Motor neuron (in vitro differentiated cells): ENCODE measurements at places on chromosomes 7 and 10. TPM values are rescaled to one million over a fixed set of nuclear protein-coding genes. Genes with fewer than 3 reads are reported as not detected.

- no peak for ATAC-seq
Measured at GRCh38 chr7:47400001-47400400, 181.9 kb downstream of the TNS3 start.

DNA sequence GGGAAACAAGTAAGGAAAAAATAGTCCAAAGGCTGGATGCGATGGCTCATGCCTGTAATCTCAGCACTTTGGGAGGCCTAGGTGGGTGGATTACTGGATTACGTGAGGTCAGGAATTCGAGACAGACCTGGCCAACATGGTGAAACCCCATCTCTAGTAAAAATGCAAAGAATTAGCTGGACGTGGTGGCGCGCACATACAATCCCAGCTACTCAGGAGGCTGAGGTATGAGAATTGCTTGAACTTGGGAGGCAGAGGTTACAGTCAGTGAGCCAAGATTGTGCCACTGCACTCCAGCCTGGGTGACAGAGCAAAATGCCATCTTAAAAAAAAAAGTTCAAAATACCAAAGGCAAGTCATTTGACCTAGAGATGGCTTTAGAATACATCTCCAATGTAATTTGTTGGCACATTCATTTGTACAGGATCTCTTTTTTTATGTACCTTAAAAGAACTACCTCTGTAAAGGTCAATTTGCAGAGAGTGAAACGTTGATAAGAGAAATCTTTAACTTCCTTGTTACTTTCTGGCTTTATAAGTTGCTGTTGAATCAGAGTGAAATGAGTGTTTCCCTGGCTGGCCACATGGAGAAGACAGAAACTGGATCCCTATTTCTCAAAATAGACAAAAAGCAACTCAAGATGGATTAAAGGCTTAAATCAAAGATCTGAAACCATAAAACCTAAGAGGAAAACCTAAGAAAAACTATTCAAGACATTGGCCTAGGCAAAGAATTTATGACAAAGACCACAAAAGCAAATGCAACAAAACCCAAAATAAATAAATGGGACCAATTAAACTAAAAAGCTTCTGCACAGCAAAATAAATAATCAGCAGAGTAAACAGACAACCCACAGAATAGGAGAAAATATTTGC is 260.7 kb downstream of the KLF6 start:
- ATAC-seq: no peak

DNA sequence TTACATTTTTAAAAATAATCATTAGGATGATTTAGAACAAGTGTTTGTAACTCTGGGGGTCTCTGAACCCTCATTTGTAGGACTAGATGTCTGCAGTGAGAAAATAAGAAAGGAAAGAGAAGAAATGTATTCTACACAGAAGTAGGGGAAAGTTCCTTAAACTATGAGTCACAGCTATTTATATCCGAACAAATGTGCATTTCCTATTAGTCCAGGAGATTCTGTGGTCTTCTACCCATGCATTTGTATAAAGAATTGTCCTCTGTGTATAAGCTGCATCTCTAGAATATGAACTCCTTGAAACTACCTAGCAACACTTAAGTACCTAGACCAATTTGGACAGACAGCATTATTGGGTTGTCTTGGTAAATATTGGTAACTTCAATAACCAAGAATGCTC is 15.9 kb upstream of the CD36 start:
- no peak for ATAC-seq

- no peak for ATAC-seq
Measured at GRCh38 chr7:150951521-150951920, 26.6 kb downstream of the KCNH2 start.

DNA sequence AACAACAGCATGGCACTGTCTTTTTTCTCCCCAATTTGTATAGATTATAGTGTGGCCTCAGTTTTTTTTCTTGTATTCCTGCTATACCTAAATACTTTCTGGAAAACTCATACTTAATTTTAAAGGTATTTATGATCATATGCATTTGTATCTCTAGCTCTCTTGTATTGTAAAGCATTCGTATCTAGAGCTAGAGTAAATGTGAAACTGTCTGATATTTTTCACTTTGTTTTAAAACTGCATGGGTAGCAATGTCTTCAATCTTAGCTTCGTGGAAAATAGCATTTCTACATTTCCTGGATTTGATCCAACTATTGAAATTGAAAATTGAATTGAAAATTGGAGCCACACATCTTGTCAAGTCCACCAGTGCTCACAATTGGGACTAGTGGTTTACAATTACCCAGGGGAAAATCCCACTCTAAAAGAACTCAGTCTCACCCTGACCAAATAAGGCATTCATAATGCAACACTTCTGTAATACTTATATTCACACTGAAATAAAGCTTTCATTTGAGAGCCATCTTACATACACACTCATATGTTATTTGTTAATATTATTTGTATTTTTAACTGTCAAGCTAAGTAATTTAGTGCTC is 51.3 kb upstream of the KLF6 start:
- ATAC-seq: no peak

- ATAC-seq: no peak
Measured at GRCh38 chr10:49005270-49005669, 65.6 kb upstream of the LRRC18 start.

DNA sequence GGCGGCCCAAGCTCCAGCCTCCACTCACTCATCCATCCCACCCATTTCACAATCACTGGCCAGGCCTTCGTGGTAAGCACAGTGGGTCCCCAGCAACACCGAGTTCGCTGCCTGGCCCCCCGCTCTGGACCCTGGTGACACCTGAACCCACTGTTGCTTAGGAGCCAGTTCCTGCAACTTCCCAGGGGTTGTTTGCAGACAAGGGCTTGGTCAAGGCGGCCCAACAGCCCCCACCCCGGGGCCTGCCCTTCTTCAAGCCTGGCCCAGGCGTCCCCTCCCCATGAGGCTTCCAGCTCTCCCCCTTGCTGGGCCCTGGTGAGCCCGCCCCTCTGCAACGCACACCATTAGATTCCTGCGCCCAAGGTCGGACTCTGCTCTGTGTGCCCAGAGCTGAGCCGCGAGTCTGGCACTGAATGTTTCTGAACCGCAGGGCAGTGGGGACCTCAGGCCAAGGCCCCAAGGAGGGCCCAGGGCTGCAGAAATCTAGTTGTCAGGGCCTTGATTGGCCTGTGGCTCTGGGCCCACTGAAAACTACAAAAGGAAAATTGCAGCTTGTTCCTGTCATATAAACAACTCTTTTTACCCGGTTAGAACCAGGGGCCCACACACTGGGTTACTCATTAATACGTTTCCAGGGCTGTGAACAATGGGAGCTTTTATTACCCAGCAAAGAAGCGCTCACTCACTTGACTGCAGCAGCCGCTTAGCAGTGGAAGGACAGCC is 2.1 kb upstream of the COX19 start:
- no peak for ATAC-seq

DNA sequence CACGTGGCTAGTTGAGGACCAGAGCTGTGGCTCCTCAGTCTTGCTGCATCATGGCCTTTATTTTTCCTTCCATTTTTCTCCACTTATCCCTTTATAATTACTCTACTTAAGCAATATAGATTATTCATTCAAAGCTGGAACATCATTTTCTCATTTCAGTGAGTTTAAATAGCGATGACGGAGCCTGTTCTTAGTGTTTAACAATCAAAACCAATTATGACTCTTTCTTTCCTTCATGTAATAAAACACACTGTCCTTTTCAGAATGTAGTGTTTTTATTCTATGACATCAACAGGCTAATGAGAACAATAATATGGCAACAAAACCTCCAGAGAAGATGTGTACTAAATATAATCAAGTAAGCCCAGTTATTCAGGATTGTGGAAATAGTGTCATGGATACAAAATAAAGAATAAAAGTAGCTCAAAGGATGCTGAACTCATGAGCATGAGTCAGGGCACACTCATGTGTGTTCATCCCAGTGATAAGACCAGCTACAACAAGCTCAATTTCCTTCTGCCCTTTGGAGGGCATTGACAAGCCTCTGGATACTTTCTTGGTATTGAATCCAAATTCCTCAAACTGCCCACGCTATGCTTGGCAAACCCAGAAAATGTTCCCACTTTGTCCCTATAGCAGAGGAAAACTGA is 188.4 kb downstream of the CYP26A1 start:
- no peak for ATAC-seq

DNA sequence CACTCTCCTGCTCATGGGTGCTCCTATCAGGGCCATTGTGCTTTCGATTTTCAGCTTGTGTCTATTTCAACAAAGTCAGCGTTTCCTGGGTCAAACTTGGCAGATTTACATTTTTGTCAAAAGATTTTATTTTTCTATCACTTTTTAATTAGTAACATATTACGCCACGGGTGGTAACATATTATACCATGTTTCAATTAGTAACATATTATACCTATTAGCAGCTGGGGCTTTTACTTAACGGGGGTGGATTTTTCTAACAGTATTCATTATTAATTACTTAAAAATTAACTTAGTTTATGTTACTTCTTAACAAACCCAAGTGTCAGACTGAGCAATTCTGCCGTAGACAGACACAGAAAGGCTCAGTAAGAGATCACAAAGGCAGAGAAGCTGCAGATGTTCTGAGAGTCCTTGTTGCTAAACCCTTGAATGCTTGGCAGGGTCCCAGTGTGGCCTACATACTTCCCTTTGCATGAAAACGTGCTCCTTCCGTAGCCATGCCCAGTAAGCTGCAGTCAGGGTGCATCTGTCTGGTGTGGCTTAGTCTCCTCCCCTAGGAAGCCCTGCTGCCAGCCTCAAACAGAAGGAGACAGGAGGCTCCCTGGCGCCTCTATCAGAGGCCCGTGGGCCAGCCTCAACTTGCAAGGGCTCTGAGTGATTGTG is 263.1 kb upstream of the CXCL12 start:
- no peak for ATAC-seq

Gene COL17A1
- 0.62 and 0.68 TPM in 2 replicates for total RNA-seq

Gene PARG
- 33.2 and 34.8 TPM in 2 replicates for total RNA-seq
